ENCODE measurements at places on chromosomes 1 and 21.

DNA sequence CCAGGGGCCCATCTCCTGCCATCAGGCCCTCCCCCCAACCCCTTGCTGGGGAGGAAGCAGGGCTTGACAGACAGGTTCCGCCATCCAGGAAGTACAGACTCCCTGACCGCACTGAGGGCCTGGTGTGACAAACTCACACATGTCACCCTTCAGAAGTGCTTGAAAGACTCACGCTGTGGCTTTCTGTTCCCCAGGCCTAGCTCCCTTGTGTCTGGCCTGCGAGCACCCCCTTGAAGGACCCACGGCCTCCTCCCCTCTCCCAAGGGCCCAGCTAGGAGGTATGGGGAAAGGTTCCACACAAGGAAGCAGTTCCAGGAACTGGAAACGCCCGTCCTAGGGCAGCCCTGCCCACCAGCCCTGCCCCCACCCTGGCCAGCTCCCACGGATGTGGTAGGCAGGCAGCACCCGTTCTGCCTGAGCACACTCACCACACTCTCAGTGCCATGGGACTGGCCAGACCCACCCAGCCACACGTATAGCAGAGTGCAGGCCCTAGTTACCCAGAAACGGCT is 26.7 kb downstream of the SLC2A1 start:
- DNase-seq: peak; percentile 57

DNA sequence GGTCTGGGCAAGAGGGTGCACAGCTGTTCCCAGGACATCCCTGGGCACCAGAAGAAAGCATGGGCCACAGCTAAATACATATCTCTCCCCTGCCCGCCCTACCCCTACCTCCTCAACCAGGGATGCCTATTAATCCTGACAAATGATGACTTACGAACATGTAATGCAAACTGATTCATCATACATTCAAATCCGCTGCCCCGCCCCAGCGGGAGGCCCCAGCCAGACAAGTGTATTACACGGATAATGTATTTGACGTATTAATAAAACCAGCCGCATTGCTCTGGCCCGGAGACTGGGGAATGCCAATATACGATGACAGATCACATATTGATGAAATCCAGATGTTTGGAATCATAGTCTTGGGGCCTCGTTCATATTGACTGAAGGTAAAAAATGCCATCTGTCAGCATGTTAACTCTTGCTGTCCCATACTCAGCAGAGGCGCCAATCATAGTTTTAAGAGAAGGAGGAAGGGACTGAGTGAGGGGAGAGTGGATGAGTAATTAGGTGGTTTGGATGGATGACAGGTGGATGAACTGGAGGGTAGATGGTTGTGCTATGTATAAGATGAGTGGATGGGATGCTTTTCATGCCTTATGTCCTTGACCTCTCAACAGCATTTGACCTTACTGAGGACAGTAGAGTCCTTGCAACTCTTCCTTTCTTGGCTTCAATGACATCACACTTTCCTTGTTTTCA is 68.2 kb downstream of the TMEM53 start:
- no peak for DNase-seq

- DNase-seq: no peak
These were observed 146.7 kb upstream of the COL6A1 start for GRCh38 chr21:45834821-45835293.

DNA sequence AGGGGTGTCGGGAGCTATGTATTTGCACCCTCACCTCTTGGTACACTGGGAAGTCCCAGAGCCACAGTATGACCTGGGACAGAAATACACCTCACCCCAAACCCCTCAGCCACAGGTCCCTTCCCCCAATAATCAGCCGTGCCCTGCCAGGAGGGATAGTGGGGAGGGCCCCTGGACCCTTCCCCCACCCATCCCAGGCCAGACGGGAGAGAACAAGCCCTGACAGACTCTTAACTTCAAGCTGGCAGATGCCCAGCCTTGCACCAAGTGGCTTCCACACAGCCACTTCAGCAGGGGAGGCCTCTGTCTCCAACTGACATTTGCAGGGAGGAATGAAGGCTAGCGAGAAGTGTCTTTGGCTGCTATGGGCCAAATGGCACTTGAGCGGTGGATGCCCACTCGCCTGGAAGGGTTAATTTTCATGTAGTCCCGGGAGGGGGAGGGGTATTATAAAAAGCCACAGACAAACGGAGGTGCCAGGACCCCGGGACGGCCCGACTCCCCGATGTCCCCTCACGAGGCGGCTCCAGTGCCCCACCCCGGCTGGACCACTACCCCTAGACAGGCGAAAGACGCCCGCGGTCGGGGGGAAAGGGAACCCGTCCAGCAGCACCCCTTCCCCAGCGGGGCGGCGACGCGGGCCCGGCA is 495 bp downstream of the SYNC start:
- no peak for DNase-seq

DNA sequence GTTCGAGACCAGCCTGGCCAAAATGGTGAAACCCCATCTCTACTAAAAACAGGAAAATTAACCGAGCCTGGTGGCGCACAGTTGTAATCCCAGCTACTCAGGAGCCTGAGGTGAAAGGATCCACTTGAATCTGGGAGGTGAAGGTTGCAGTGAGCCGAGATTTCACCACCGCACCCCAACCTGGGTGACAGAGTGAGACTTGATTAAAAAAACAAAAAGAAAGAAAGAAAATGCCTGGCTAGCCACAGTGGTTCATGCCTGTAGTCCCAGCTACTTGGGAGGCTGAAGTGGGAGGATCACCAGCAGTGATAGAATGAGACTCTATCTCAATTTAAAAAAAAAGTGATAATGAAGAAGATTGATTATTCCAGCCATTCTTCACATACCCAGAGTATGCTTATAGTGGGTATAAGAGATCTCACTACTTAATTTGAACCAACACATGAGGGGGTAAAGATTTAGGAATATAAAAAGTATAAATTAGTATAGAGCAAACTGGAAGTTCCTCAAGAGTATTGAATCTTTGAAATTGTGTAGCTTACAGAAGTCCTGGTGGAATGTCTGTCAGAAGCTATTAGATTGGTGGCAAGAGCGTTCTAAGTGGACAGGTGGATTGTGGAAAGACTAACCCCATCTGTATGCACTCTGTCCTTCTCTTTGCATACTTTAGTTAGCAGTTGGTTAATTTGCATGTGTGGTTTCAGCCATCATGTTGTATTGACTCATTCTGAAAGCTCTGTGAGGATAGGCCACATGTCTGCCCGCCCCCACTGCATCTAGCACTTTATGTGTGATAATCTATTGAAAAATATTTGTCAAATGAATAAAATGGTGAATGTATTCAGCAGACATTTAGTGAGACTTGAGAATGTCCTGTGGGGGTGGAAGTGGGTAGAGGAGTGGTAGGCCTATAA is 25.0 kb downstream of the RLF start:
- DNase-seq: no peak

DNA sequence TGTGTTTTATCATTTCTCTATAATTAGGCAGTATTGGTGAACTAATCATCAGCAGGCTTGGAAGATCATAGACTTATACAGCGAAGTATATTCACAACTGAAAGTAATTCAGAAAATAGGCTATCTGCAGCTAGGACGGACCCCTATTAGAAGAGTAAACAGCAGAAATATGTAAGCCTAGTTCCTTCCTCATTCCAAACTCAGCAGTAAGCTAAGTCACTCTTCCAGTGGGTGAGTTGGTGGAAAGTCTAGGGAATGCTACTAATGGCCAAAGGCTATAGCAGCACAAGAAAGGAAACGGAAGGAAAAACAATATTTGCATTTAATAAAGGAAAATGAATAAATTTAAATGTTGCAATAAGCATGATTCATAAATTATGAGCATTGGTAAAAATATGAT is 918.1 kb upstream of the TMPRSS15 start:
- no peak for DNase-seq

Measured in stimulated activated CD8-positive, alpha-beta memory T cell treated with anti-CD3 and anti-CD28 coated beads, Interleukin-2, amount 100 ng/mL, for 1 hour (primary cell).